ENCODE measurements at places on chromosomes 12 and 14. TPM values are rescaled to one million over a fixed set of nuclear protein-coding genes. Genes with fewer than 3 reads are reported as not detected.

DNA sequence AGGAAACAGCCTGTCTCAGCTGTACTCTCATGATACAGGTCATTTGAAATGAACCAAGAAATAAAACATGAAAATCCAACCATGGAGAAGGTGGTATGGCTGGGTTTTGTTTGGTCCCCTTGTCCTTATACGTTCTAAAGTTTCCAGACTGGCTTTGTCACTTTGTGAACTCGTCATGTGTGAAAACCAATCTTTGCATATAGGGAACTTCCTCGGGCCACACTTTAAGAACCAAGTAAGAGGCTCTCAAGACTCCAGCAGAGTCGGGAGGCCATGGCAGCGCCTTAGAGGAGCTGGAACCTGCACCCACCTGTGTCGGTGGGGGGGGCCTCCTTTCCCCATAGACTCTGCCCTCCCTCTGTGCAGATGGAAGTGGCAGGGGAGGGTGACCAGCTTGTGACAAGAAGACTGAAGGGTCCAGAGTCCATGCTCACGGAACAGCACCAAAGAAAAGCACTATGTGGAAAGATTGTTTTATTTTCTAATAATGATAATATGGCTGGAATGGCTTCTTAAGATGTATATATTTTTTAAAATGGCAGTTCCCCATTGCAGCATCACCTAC lies 125.3 kb downstream of the ESRRB start:
- DNase-seq, result no peak

GRCh38 chr12:117192057-117192456 lies 1.8 kb upstream of the FBXO21 start:
- no peak for DNase-seq

GRCh38 chr14:100031506-100032281 lies 33.5 kb upstream of the EVL start:
- DNase-seq, result no peak

DNA sequence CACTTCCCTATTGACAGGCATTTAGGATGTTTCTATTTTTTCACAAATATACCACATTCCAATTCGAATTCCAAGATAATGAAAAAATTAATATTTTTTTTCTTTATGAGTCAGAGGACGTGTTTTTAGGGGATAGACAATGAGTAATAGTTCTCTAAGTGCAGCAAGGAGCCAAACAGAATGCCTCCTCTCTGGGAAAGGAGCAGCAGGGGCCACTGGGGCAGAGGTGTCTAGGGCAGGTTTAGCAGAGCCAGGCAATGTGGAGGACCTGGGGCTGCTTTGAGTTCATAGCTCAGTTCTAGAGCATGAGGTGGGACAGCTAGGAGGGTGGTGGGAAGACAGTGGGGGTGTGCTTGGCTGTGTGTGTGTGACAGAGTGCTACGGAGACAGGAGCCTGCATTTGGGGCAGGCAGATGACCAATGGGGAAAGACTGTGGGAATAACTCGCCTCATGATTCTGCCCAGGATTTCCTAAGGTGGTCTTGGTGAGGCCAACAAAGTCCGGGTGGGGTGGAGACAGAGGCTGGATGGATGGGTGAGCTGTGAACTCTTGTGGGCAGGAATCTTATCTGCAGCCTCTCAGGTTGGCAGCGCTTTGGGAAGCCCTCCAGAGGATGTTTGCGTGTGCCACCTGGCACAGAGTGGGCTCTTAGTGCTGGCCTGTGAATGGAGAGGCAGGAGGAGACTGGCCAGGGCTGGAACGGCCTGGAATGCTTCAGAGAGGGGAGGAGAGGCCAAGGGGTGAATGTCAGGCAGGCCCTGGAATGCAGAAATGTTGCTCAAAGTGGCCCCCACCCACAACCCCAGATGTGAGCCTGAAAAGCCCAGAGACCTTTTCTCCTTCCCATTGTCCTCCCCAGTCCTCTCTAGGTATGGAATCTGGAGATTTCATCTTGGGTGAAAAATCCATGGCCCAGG lies 2.4 kb upstream of the KRT7 start:
- no peak for DNase-seq

DNA sequence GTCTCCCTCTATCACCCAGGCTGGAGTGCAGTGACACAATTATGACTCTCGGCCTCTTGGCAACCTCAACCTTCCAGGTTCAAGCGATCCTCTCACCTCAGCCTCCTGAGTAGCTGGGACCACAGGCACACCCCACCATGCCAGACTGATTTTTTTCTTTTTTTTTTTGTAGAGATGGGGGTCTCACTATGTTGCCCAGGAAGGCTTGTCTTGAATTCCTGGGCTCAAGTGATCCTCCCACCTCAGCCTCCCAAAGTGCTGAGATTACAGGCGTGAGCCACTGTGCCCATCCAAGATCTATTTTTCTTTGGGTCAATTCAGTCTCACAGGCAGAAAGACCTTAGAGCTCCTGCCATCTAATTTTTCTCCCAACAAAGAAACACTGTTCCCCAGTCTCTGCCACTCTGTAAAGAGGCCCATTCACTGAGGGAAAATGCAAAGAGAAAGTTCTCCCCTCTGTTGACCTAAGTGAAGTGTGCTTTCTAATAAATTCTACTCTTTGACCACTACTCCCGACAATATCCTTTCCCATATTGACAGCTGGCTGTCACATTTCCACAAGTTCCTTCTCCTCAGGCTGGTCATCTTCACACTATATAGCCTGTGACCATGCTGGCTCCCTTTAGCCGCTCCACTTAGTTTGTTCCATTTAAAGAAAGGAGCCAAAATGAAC lies 23.3 kb downstream of the TMED8 start:
- no peak for DNase-seq

Gene PSMA3
- 142 TPM for total RNA-seq

Gene BBOF1
- 8.4 TPM for total RNA-seq

Gene PYGL
- 21.6 TPM for total RNA-seq

DNA sequence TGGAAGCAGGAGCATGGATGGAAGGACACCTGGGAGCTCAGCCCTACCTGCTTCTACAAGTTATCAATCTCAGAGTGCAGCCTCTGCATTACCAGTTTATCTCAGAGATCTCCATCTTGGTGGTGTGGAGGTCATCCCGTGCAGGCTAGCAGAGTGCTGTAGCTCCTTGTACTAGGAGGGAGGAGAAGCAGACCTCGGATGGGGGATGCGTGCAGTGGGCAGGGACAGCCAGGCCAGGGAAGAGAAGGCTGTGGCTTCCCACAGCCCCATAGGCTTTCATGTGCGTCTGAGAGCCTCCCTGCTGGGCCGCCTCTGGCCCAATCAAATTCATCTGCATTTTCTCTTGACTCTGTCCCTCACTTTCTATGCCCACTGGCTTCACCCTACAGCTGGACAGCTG lies 8.8 kb upstream of the KRT82 start:
- no peak for DNase-seq

DNA sequence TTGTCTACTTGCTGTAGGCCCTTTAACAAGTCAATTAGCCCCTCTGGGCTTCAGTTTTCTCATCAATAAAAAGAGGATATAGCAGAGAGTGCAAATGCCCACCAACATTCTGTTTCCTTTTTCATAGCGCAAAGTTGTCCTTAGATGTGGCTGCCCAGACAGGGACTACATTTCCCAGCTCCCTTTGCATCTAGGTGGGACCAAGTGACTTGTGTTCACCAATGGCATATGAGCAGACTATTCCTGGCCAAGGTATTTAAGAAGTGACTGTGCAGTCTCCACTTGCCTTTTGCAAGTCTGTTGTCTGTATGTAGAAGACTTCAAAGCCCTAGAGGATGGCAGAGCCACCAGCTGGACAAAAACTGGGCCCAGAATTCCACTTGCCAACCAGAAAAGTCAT lies 59.7 kb downstream of the DAO start:
- no peak for DNase-seq

Gene TESPA1
- 0.20 TPM for total RNA-seq

GRCh38 chr14:89137526-89138163 lies 279.4 kb downstream of the FOXN3 start:
- no peak for DNase-seq

GRCh38 chr14:75976826-75977581 lies 4.8 kb downstream of the TGFB3 start:
- DNase-seq, result no peak

DNA sequence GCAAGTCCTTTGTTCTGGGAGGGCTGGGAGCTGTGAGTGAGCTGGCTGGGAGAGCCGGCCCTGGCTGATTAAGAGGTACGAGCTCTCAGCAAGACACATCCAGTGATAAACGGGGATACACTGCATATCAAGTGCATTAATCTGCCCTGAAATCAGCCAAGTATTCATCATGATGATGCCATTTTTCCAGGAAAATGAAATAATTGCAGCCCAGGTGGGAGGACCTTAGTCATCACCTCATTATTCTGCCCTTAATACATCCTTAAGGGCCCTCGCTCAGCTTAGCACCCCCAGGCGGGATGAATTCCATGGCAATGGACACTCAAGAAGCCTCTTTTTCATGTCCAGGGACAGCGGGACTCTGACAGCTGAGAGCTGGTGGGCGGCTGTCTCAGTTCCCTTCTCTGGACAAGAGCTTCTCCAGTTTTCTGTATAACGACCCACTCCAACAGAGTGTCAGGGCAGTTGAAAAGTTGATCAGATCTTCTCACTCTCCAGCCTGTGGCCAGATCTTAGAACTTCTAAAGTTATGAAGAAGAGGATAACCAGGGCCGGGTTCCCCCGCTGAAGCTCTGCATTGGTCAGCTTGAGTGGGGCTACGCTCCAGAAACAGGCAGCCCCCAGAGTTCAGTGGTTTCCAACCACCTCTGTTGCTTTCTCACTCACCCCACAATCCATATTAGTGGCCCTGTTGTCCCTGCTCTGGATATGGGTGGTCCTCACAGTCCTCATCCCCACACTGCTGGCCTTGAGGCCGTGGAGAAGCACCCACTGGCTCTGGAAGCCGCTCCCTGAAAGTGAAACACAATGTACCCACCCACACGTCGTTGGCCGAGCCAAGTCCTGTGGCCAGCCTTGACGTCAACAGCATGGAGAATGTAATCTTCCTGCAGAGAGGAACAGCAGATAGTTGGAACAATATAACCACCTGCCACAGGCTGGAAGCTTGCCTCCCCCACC lies 306.2 kb upstream of the DIO3 start:
- DNase-seq, result no peak

- DNase-seq, result no peak
Measured at GRCh38 chr12:41891226-41891625, 253.4 kb downstream of the GXYLT1 start.

DNA sequence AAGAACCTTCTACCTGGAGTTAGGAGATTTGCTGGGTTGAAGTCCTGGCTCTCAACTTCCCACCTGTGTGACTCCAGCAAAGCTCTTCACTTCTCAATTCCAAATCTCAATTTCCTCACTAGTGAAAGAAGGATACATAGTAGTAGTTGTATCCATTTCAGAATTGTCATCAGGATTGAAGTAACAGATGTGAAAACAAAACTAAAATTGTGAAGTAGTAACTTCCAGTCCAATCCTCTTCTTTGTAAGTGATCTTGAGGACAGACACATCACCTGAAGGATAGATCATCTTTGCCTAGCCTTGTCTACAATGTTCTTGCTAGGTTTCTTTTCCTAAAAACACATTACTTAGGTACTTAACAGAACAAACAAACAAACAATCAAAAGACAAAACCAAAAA lies 1.2 kb upstream of the LRRK2 start:
- DNase-seq, result no peak

DNA sequence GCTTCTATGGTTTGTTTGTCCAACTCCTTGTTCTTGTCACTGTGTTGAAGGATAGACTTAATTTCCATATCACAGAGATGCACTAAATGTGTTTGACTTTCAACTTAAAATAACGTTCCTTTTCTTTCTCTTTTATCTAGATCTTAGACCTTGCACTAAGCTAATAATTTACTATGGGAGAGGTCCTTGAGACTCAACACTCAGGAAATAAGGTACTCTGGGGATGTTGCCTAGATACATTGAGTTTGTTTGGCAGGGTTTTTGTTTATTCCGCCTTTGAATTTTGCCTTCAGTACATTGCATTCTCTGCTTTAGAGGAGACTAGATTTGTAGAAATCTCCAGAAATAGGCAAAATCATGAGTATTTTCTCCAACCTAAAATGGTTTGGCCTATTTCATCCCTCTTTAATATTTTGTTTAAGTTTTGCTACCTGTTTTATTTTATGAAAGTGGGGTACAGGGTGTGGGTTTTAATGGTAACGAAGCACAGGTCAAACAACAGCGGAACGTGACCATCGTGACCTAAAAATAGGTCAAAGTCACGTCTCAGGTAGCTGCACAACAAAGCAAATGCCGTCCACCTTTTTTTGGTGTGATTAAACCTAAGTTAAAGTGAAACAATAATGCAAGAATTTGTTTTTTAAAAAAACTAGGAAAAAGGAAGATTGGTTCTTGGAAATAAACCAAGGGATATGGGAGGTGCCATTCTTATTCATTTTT lies 115.3 kb upstream of the CPSF6 start:
- DNase-seq, result no peak

GRCh38 chr12:113475451-113476175 lies 3.9 kb upstream of the LHX5 start:
- DNase-seq, result no peak

DNA sequence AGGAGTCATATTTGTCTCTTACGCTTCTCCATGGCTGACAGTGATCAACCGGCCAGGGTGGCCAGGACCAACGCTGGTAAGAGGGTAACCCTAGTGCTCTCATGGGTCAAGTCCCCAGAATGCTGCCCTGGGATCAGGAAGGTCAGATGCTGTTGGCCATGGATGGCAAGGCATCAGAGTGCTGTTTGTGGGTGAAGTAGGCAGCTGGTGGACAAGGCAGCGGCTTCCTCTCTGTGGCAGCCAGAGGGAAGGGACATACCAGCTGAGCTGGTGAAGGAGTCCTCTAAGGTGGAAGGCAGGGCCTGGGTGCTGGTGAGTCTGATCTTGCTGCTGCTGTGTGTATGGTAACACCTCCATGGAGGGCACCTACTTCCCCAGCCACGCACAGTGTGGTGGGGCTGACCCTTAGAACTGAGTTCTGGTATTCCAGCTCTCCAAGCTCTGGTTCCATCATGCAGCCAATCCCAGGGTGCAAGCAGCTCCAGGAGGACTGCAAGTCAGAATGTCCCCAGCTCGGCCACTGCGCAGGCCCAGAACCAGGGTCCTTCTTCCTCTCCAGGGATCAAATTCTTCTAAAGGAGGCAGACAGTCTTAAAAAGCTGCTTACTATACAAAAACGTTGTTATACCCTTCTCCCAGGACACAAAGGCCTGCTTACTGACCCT lies 13.4 kb upstream of the SMOC1 start:
- no peak for DNase-seq
